ENCODE measurements at places on chromosomes 2 and 18.
A peak's percentile ranks its signal among the peaks of the same experiment; 100 is the strongest.

DNA sequence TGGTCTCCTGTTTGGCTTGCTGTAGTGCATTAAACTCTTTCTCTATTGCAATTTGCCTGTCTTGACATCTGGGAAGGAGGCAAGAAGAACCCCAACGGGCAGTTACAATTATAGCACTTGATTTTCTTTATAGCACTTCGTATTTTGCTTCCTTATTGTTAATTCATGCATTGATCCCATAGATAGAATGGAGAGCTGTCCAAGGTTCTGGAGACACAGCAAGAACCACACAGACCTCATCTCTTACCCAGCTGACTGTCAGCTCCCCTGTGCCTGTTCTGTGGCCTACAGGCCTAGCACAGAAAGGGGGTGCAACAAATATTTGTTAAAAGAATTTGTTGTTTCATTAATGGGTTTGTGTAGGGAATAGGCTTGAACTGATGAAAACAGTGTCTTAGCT is 194.3 kb downstream of the GALNT1 start:
- DNase-seq, result peak; percentile 20

DNA sequence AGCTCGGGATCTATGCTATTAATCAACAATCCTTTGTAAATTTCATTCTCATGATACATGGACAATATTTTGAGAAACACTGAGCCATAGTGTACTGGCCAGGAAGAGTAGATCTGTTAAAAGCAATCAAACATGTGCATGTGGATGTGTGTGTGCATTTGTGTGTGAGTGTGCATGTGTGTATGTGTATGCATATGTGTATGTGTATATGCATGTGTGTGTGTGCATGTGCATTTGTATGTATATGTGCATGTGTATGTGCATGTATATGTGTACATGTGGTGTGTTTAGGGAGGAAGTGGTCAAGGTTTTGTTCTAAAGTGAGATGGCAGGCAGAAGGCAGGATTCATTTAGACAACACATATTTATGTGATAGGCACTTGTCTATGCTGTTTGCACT is 623.8 kb downstream of the ADCYAP1 start:
- DNase-seq, result no peak

- peak; percentile 86 for DNase-seq
These were observed 5.4 kb upstream of the ITGB6 start for GRCh38 chr2:160205505-160205904.

DNA sequence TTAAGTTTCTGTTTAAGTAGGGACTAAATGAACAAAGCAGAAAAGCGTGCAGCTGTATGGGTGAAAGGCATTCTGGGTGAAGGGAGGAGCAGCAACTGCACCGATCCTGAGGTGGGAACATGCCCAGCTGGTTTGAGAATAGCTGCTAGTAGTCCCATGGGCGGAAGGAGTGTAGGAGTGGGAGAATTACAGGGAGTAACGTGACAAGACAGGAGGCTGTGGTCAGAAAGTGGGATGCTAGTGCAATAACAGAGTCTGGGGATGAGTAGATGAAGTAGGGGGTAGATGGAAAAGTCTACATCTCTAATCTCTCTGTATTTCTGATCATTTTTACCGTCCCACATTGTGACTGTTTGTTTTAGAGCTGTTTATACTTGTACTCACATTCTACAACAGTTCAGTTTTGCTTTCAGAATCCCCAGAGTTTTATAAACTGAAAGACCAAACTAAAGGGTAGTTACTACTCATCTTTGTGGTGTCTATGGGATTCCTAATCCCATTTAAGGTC is 118.9 kb downstream of the LCLAT1 start:
- no peak for DNase-seq

DNA sequence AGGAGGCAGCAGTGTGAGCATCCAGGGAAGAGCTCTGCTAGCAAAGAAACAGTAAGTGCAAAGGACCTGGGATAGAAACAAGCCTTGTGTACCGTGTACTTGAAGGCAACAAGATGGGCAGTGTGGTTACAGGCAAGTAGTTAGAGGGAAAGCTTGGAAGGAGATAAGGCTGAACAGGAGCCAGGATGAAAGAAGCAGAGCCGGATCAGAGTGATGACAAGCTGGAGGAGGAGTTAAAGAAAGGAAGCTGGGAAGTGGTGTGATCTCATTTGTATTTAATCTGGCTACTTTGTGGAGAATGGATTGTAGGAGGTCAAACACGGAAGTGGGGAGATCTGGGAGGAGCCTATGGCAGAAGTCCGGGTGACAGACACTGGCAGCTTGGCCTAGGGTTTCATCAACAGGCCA is 44.7 kb upstream of the VPS54 start:
- DNase-seq, result peak; percentile 40

Data from astrocyte of the cerebellum (primary cell).